ENCODE measurements at places on chromosomes 1 and 21.

DNA sequence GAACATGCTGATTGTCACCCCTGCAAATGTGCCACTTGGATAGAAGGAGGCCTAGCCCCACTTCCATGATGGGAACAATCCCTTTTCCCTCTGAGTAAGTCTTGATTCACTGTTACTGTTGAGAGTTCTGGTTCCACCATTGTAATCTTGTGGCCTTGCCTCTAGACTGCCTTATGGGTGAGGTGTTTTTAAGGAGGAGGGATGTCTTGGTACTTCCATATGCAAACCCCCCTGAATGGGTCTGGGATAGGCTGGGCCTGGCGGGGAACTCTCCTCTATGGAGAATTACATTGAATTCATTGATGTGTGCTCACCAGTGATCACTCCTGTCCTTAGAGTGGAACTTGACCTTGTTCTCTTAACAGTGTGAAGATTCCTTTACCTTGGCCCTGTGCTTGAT, 5.8 kb downstream of the GALNT2 start:
- no peak for DNase-seq

- DNase-seq: peak; percentile 89
Observed at GRCh38 chr1:68293609-68294366, 61.5 kb upstream of the WLS start.

DNA sequence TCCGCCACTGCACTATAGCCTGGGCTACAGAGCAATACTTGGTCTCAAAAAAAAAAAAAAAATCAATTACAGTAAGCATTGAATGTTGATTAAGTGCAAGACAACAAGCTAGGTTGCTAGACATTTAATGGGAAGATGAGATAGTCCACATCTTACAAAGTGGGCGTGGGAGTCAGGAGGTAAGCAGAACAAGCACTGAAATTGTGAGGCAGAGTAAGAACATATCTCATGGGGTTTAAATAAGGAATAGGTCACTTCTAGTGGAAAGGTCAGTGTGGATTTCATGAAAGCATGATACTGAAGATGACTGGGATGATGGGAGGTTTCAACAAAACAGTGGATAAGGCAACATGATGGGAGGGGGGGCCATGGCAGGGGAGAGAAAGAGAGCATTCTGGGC, 1.9 kb upstream of the OLFML2B start:
- DNase-seq: no peak

DNA sequence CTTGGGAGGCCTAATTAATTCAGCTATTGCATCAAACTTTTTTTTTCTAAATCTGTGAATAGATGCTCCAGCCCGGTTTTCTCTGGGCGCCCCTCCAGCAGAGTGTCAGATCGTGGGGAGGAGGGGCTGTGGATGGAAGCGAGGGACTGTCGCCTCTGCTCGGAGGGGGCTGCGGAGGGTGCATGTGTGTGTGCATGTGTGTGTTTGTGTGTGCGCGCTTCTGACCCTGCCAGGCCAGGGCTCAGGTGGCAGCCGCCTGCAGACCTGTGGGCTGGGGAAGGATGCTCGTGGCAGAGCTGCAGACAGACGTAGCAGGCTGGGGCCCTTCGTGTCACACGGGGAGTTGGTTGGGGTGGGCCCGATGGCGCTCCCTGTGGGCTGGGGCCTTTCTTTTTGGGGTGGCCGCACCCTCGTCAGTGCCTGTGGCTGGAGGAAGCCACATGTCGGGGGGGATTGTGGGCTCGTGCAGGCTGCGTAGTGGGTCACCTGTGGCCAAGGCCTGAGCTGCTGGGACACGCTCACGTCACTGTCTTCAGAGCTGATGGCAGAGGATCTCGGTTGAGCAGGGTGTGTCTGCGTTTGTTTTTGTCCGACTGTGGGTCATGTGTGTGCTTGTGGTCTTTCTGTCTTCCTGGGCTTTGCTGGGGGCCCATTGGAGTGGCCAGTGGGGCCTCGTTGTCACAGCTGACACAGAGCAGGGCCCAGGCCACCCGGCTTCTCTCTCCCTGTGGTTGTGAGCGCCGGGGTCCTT, 2.8 kb downstream of the SKI start:
- DNase-seq: no peak

- DNase-seq: peak; percentile 4
Observed at GRCh38 chr1:244231193-244231571, 180.1 kb downstream of the ZBTB18 start.

GRCh38 chr1:26142159-26142558, 16.7 kb upstream of the FAM110D start:
- no peak for DNase-seq

DNA sequence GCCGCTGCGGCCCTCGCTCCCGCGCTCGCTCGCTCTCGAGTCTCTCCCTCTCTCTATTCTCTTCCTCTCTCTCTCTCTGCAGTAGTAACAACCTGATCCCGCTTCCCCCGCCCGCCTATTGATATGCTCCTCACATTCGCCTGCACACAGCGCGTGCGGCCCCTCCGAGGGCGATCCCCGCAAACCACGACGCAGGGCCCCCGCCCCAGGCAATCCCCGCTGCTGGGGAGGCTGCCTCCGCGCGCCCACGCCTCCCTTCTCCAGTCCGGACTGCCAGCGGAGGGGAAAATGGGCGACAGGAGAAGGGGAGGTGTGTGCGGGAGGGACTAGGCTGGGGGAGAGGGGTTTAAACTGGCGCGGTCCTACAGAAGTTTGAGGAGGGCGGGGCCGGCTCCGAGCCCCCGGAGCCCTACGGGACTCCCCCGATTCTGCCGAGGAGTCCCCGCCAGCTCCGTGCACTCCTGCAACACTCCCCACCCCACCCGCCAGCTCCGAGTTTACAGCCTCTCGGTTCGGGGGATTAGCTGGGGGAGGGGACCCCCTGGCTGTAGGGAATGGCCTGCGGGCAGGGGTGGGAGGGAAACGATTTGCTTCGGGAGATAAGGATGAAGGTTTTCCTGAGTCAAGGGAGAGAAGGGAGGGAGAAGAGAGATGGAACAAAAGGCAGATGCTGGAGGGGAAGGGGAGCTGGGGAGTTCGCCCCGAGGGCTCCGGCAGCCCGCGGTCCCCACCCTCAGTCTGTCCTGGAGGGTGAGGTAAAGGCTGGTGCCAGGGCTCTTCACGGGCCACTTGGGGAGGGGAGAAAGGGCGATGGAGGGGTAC, 66.6 kb downstream of the SYT2 start:
- DNase-seq: no peak

DNA sequence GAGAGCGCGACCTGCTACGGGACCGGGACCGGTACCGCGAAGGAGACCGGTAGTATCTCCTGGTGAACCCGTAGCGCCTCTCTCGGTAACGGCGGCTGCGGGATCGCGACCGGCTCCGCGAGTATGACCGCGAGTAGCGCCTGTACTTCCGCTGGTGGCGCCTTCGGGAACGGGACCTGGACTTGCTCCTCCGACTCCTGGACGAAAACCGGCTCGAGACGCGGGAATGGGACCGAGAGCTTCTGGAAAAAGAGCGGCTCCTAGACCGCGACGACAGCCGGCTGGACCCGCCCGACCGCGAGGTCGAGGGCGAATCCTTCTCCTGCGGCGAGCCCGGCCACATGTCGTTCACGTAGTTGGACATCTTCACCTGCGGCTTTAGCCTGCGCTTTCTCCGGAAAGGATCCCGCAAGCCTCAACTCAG, 642 bp downstream of the RSRP1 start:
- no peak for DNase-seq

- DNase-seq: no peak
Observed at GRCh38 chr1:172638249-172638648, 20.7 kb upstream of the FASLG start.

GRCh38 chr1:182783068-182783467, 6.5 kb upstream of the NPL start:
- no peak for DNase-seq

GRCh38 chr21:18253221-18253620, 8.6 kb downstream of the CHODL start:
- DNase-seq: peak; percentile 9

DNA sequence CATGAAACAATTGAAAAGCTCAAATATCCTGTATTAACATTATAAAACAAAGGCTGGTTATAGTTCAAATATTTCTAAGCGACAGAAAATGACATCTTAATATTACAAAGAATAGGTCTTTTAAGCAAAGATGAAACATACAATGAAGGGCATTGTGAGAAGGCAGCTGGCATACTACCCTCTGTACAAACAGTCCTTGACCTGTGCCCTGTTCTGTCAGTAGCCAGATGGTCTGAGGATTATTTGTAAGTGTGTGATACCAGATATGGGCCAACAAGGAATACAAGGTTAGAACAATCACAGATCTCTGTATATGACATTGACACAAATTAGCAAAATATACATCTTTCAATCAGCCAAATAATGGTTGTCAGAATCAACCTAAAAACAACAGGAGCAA, 1350.4 kb downstream of the AMY1C start:
- DNase-seq: no peak

- DNase-seq: no peak
Observed at GRCh38 chr1:188154761-188155160, 1326.0 kb downstream of the PLA2G4A start.

DNA sequence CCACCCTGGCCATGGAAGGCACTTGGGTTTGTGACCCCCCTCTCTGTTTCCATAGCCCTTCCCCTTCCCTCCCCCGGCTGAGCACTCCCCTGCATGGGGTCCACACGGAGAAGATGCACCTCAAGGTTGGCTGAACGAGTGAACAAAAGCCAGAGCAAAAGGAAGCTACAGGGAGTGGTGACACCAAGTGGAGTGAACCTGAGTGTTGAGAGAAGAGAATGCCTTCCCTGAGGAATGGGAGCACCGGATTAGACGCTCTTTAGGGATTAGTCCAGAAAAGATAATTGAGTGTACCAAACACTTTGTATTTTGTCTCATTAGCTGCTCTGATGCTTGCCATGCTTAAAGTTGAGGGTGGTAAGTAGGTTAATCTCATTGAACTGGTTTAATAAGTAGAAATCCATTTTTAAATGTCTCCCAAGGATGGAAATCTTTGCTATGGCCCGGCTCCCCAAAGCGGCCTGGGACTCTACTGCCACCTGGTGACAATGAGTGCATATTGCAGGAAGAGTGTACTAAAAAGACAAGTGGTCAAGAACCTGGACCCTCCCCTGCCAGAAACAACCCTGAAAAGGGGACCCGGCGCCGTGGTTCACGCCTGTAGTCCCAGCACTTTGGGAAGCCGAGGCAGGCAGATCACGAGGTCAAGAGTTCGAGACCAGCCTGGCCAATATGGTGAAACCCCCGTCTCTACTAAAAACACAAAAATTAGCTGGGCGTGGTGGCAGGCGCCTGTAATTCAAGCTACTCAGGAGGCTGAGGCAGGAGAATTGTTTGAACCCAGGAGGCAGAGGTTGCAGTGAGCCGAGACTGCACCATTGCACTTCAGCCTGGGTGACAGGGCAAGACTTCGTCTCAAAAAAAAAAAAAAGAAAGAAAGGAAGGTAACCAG, 150.6 kb upstream of the ZC3H12A start:
- DNase-seq: peak; percentile 1

GRCh38 chr1:186735463-186735862, 55.2 kb upstream of the PTGS2 start:
- DNase-seq: no peak

DNA sequence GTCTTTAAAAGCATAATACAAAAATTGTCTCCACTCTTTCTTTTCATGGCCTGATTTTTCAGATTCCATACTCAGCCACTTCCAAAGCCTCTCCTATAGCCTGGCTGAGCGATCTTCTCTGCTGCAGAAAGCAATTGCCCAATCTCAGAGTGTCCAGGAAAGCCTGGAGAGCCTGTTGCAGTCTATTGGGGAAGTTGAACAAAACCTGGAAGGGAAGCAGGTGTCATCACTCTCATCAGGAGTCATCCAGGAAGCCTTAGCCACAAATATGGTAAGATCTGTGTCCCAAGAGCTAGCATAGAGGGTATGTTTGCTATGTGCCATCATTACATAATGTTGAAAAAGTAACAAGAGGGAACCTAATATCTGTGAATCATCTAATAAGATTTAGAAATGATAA, 130.7 kb upstream of the BMP8A start:
- DNase-seq: no peak

GRCh38 chr1:29550119-29550841, 314.0 kb downstream of the PTPRU start:
- no peak for DNase-seq

DNA sequence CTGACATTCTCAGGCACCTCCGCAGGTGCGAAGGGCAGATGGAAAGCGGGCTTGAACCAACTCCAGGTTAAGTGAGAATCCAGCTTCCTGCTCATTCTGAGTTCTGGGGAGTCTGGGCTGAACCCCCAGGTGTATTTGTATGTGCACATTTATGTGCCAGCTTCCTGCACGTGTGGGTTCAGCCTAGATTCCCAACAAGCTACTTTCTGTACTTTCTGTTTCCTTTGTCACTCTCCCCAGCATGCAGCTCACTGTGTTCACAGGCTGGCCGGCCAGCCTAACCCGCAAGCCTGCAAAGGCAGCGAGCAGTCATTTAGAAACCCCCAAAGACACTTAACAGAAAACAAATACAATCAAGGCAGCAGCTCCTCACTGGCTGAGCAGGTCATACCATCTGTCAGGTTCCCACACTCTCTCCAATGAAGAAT, 1.3 kb upstream of the IL19 start:
- no peak for DNase-seq

- no peak for DNase-seq
Observed at GRCh38 chr1:20281801-20282200, 8.9 kb upstream of the VWA5B1 start.

DNA sequence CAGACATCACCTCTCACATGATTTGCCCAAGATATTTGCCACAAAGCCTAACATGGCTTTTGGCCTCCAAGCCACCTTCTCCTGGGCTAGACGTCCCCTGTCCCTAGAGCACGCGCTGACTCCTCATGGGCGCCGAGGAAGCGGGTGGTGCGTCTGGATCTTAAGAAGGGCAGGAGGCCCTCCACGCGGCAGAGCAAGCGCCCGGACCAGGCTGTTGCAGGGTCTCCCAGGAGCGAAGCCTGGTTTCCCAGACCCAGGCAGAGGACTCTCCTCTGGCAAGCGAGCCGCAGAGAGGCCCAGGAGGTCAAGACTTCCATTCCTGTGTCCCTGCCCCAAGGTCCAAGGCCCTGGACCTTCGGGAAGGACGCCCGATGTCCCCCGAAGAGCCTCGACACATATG, 101.7 kb upstream of the TTC34 start:
- DNase-seq: no peak

DNA sequence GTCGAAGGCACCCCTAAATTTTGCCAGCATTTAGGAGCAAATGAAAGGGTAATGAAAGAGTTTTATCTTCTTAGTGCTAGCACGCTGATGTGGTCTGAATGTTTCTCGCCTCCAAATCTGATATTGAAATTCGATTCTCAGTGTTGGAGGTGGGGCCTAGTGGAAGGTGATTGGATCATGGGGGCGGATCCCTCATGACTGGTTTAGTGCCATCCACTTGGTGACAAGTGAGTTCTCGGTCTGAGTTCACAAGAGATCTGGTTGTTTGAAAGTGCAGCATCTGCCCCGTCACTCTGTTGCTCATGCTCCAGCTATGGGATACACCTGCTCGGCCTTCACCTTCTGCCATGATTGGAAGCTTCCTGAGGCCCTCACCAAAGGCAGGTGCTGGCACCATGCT, 75.1 kb upstream of the ZBTB40 start:
- DNase-seq: no peak

- no peak for DNase-seq
Observed at GRCh38 chr1:17857996-17858395, 102.9 kb downstream of the ACTL8 start.

DNA sequence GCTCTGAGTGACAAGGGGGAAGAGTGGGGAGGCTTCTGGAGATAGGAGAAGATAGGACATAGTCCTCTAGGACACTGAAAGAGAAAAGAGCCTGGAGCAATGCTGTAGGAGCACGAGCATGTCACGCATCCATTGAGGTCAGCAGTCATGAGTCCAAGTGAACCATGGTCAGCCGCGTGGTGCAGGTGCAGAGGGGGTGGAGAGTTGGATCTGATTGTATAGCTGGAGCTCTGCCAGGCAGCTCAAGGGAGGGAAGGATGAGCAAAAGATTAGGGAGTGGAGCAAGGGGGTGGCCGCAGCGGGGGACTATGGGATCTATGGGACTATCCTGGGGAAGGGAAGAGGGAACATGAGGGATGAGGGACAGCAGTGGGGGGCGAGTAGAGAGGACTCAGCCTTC, 14.0 kb downstream of the PADI1 start:
- no peak for DNase-seq

Measured in astrocyte of the spinal cord (primary cell).